K562 (cell line): ENCODE measurements at places on chromosomes 7 and 10.

GRCh38 chr7:2321020-2321419, 6.8 kb upstream of the SNX8 start:
- no peak for DNase-seq

DNA sequence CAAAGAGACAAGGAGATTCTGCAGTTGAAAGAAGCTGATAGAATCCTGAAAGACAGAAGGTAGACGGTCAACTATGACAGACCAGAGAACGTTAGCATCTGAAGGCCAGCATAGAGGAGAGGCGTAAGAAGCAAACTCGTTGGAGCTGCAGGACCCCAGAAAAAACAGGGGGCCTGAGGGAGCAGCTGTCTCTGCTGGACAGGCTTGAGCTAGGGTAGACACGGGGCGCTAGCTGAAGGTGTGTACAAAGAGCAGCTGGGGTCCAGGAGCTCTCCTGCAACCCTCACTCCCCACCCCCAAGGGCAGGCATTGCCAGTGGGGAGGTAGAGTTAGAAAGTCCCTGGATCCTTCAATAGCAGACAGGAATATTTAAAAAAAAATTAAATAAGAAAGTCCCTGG, 14.6 kb upstream of the GDI2 start:
- DNase-seq: no peak

- no peak for DNase-seq
These were observed 18.8 kb downstream of the ZNF282 start for GRCh38 chr7:149214020-149214720.

- no peak for DNase-seq
These were observed 1.0 kb upstream of the AVPI1 start for GRCh38 chr10:97687785-97688781.

DNA sequence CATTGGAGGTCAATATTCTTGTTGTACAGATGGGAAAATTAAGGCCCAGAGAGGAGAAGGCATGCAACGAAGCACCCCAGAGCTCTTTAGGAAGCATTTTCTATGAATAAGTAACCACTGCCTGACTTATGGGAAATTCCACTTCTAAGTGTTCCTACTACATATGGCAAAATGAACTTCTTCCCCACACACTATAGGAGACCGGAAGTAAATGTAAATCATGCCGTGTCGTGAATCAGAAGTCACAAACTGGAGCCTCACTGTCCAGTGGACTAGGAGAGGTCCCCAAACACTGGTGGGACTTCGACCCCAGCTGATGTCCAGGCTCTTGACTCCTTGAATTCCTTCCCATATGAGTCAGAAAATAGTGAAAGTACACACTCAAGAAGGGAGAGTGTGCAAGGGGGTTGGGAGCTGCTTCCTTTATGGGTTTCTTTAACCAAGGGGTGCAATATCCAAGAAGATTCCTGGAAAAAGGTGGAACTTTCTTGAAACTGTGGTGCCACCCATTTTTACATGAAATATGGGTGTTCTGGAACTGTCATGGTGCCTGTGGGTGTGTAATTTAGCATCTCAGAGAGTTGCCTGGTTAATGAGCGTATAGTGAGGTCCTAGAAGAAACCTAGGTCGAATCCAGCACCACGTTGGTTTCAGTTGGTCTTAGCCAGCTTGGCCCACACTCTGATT, 6.7 kb downstream of the RASSF4 start:
- DNase-seq: no peak

DNA sequence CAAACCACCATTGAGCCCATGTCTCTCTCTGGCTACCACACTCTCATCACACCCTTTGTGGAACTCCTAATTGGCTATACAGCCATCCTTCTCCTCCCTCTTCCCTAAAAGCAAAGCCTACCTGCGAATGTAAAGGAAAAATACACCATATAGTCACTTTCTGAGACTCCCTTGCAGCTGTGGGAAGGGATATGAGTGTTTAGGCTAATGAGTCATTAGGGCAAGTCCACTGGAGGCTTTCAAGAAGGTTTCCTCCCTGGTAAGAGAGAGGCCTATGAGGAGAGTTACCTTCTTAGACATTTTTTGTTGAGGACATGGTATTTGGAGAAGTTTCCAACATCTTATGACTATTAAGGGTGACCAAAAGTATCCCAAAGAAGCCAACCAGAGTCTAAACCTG, 4.1 kb upstream of the TMEM243 start:
- no peak for DNase-seq

DNA sequence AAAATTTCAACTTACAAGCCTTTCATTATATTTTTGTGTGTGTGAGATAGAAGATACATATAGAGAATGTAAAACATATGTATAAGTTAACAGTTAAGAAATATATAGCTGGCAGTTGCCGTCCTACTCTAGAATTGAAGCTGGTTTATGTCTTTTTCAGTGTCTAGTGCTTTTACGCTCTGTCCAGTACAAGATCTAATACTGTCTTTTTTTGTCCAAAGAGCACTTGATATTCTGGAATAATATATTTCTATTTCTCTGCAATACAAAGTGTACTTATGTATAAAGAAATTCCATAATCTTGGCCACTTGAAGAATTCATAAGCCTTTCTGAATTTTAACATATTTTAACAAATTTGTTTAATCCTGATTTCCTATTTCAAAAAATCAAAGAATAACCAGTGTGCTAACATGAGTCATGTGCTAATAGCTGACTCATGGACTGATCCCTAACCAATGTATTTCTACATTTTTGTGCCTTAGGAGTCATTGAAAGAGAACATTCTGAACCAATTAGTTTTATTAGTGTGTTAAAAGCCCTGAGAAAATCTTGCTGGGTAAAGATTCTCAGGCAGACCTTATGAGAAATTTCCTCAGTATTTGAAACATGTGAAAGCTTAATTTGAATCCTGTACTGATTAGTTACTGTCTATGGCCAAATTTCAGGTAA, 73.2 kb upstream of the CCAR1 start:
- DNase-seq: no peak

DNA sequence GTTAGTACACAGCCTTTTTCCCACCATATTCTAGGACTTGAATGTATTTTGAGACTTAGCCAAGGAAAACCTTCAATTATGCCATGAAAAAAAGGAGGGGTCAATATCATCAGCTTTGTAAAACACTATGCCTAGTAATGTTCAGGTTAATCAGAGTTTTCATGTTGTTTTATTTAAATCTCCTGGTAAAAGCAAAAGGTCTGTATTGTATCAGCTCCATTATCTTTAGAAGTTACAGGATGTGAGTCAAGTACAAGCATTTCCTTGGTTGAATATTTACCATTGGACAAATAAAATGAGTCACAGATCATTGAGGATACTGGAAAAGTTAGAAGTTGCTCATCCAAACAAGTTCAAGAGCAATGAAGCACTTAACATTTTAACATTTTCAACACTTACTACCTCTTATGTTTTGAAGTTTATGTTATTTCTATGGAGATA, 89.9 kb upstream of the CAPZA2 start:
- no peak for DNase-seq

DNA sequence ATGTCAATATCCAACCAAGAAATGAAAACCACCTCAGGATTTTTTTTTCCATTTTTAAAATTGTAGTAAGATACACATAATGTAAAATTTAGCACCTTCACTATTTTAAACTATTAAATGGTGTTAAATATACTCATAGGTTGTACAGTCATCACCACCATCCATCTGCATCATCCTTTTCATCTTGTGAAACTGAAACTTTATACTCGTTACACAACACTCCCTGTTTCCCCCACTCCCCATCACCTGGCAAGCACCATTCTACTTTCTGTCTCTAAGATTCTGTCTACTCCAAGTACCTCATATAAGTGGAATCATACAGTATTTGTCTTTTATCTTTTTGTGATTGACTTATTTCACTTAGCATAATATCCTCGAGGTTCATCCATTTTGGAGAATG, 335.2 kb upstream of the NPSR1 start:
- no peak for DNase-seq

DNA sequence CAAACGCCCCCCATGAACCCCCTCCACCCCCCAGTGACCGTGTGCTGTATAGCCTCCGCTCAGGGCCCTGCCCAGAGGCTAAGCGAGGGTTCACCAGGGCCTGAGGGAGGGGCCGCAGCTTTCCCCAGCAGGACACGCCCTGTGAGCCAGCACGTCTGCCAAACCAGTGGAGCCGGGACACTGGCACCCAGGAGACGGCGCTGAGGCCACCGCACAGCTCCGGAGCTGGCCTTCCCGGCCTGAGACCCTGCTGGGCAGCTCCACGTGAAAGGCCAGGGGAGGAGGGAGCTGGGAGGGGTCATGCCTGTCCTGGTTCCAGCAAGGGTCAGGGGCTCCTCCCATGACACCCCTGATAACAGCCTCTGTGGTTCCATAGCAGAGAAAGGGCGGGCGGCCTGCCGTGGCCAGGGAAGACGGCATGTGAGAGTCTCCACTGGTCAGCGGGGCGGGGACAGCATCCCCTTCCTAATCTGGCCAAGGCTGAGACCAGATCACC, 278.3 kb downstream of the ELFN1 start:
- peak; percentile 13 for DNase-seq

GRCh38 chr7:81583882-81584533, 185.8 kb downstream of the HGF start:
- no peak for DNase-seq
